ENCODE measurements at places on chromosomes 7 and 10.

DNA sequence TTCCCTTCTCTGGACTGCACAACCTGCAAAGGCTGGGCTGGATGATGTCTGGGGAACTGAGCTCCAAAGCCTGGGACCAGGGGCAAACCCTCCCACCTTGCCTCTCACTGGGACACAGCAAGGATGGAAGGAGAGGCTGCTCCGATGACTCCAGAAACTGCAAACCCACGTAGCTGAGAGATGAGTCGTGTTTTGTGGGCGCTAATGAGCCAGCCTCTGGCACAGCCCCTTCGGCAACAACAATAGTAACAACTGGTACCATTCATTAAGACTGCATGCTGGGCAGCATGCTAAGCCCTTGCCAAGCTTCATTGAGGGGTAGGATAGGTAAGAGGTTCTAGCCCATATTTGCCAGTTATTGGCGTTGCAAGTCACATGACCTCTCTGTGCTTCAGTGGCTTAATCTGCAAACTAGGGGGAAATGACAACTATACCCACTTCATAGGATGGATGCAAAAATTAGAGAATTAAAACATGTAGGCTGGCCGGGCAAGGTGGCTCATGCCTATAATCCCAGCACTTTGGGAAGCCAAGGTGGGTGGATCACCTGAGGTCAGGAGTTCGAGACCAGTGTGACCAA lies 145.9 kb downstream of the SH3PXD2A start:
- no peak for DNase-seq

DNA sequence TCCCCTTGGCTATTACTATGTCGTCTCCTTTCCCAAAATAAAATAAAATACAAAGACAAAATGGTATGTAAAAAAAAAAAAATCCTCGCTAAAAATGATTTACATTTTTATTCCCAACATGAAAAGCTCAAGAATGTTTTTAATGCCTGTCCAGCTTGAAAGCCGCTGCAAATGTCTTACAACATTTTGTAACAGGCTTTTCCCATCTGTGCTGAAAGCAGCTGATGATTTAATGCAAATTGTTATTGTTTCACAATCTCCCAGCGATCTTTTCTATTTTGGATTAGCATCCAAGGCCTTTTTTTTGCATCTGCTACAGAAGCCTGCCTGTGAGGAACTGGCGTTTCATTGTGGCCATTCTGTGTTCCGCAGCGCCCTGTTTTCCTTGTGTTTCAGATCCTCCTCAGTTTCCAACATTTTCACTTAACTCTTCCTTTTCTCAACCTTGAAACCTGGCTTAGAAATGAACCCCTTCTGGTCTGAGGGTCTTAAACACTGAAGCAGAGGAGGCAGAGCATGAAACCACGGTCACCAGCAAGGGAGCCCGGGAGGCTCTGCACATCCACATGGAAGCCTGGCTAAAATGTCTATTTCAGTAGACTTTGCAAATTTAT lies 712.1 kb downstream of the PARD3 start:
- no peak for DNase-seq

GRCh38 chr10:109115179-109115578 lies 808.1 kb downstream of the XPNPEP1 start:
- DNase-seq, result no peak

GRCh38 chr10:104622598-104623209 lies 18.4 kb upstream of the SORCS3 start:
- peak; percentile 40 for DNase-seq

GRCh38 chr10:1977461-1977860 lies 240.1 kb upstream of the ADARB2 start:
- DNase-seq, result no peak

DNA sequence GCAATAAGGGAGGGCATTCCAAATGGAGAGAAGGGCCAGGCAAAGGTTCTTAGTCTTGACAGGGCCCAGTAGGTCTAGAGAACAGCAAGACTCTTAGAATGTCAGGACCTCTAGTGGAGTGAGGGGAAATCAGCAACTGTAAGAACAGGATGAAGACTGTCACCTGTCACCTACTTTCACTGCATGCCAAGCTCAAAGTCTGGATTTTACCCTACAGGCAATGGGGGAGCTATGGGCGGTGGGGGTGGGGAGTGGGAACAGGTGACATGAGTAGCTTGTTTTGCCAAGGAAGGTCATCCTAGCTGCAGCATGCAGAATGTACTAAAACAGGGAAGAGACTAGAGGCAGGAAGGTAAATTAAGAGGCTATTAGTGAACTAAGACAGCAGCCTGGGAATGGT lies 18.3 kb downstream of the GOT1 start:
- DNase-seq, result peak; percentile 21

- DNase-seq, result no peak
These were observed 269.3 kb downstream of the BICC1 start for GRCh38 chr10:58781873-58782488.

GRCh38 chr10:126041804-126042231 lies 145.5 kb downstream of the FANK1 start:
- DNase-seq, result no peak

Measured in HuH-7 (cell line).